ENCODE measurements at places on chromosomes 1 and 21.
A peak's percentile ranks its signal among the peaks of the same experiment; 100 is the strongest.

- DNase-seq = no peak
Measured at GRCh38 chr1:226938903-226939437, 1.1 kb upstream of the COQ8A start.

GRCh38 chr1:92037400-92037799 is 7.6 kb downstream of the EPHX4 start:
- no peak for DNase-seq

- no peak for DNase-seq
Measured at GRCh38 chr1:28196330-28196729, 19.8 kb upstream of the PTAFR start.

DNA sequence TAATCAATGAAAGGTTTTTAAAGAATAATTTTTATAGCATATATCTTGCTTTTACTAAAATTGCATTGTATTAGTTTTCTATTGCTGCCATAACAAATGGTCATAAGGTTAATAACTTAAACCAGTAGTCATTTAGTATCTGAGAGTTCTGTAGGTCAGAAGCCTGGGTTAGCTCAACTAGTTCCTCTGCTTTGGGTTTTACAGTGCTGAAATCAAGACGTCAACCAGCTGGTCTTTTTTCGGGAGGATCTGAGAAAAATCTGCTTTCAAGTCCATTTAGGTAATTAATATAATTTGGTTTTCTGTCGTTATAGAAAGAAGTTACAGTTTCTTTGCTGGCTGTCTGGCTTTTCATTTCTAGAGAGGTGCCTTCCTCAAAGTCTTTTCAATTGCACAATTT is 577.7 kb downstream of the MRPL39 start:
- DNase-seq = no peak

DNA sequence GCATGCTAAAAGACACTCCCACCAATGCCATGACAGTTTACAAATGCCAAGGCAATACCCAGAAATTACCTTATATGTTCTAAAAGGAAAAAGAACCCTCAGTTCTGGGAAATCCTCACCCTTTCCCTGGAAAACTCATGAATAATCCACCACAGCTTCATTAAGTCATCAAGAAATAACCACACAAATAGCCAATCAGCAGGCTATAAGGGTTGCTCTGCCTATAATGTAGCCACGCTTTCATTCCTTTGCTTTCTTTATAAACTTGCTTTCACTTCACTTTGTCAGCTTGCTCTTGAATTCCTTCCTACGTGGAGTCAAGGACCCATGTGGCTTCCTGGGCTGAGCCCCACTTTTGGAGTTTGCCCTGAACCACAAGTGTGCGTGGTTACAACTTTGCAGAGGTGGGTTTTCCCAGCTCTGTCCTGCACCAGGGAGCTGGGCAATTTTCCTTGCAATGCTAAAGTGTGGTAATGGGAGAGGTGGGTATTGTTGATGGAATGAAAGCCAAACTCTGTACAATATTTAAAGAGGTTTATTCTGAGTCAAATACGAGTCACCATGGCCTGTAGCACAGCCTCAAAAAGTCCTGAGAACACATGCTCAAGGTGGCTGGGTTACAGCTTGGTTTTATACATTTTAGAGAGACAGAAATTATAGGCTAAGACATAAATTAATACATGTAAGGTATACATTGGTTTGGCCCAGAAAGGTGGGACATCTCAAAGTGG is 42.2 kb upstream of the COG2 start:
- no peak for DNase-seq

- no peak for DNase-seq
Measured at GRCh38 chr1:62953633-62954032, 169.7 kb downstream of the ATG4C start.

DNA sequence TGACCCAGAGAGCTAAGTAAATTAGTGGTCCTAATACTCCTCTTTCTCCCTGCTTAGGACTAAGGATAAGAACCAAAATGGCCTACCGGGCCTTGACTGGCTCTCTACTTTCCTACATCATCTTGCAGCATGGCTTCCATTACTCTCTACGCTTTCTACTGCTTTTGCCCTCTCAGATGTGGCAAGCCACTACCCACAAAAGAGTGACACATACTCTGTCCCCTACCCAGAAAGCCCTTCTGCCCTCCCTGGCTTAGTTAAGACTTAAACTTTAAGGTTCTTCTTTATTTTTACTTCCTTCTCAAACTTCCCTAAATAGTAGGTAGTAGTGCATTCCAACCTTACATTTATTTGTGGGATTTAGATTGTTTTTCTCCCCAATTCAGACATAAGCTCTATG is 228.1 kb downstream of the TPR start:
- DNase-seq = no peak

DNA sequence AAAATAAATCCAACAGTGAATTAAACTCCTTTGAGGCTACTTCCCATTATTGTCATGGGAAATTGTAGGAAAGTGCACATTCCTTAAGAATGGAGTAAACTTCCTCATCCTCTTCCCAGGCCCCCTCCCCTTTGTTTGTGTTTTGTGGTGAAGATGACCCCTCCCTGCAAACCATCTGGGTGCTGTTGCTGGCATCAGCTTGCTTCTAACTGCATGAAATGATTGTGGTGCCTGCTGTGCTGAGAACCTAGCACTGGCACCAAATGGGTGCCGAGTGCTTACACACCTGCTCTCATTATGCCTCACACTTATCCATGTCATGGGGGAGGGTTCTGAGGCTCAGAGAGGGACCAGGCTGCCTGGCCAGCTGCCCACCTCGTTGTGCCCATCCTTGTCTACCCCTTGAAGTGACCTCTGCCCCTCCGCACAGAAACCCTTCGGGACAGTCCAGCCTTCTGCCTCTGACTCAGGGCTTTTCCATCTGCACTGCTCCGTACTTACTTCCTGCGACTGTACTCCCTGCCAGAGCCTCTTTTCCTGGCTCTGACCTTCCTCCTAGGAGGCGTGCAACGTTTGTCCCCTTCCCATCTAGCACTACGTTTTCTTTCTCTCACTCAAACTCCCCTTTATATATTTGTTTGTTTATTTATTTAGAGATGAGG is 30.6 kb downstream of the CAPN2 start:
- peak; percentile 63 for DNase-seq

- no peak for DNase-seq
Measured at GRCh38 chr1:98276514-98276913, 355.7 kb upstream of the DPYD start.

DNA sequence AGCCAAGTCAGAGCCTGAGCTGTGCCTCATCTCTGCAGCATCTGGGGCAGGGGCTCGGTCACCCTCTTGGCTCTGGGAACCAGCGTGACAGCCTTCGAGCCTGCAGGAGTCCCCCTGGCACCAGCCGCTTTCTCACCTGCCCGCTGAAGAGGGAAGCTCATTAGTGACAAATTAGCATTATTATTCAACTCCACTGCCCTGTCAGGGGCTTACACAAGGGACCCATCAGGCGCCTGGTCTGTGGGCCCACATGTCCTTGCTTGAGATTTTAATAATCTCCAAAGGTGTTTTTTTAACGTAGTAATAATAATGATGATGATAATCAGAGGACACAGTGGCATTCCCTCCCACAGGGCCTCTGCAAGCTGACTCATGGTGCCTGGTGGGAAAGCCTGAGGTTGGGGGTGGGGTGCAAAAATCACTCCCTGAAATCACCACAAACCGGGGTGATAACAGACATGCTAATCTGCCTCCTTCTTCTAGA is 98.1 kb upstream of the IGSF21 start:
- no peak for DNase-seq

DNA sequence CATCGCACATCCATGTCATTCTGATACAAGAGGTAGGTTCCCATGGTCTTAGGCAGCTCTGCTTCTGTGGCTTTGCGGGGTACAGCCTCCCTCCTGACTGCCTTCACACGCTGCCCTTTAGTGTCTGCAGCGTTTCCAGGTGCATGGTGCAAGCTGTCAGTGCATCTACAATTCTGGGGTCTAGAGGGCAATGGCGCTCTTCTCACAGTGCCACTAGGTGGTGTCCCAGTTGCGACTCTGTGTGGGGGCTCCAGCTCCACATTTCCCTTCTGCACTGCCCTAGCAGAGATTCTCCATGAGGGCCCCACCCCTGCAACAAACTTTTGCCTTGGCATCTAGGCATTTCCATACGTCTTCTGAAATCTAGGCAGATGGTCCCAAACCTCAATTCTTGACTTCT is 138.2 kb upstream of the BRINP3 start:
- DNase-seq = no peak

- no peak for DNase-seq
Measured at GRCh38 chr1:58769809-58770320, 14.0 kb downstream of the JUN start.

DNA sequence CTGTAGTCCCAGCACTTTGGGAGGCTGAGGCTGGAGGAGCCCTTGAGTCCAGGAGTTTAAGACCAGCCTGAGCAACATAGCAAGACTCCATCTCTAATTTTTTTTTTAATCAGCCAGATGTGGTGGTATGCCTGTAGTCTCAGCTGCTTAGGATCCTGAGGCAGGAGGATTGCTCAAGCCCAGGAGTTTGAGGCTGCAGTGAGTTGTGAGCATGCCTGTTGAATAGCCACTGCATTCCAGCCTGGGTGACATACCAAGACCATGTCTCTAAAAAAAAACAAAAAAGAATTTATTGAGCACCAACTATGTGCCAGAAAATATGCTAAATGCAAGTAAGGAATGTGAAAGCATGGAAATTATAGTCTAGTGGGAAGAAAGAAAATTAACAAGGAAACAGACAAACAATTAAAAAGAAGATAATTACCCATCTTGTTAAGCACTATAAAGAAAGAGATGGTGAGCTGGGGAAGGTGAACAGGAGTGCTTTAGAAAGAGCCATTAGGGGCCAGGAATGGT is 104.0 kb upstream of the ZNF678 start:
- no peak for DNase-seq

- DNase-seq = no peak
Measured at GRCh38 chr1:1926886-1927660, 8.0 kb upstream of the TMEM52 start.

- DNase-seq = no peak
Measured at GRCh38 chr1:19619697-19620384, 24.3 kb upstream of the NBL1 start.

- no peak for DNase-seq
Measured at GRCh38 chr1:9395018-9395417, 102.3 kb downstream of the SPSB1 start.

- no peak for DNase-seq
Measured at GRCh38 chr1:153415850-153416570, at the start of gene S100A7A. Gene S100A7A, plus strand, starts transcription at chr1:153416520. Its CDS starts 1,563 bp downstream, at chr1:153418083.

DNA sequence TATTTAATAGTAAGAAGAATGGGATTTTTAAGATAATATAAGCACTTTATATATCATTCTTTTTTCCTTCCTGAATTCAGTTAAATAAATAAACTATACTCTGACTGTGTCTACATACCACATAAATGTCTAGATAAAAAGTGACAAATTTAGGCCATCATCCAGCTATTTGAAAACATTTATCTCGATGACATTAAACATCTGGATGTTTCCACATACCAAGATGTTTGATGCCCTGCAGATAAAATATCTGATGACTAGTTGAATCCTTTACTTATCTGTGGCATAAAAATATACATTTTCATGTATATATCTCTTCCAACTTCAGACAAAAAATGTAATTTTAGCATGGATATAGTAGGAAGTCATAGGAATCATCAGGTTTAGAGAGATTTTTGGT is 348.3 kb downstream of the DPYD start:
- no peak for DNase-seq

- no peak for DNase-seq
Measured at GRCh38 chr1:2163205-2163604, 31.4 kb downstream of the FAAP20 start.

- DNase-seq = no peak
Measured at GRCh38 chr1:2948751-2949680, 72.3 kb upstream of the ACTRT2 start.

DNA sequence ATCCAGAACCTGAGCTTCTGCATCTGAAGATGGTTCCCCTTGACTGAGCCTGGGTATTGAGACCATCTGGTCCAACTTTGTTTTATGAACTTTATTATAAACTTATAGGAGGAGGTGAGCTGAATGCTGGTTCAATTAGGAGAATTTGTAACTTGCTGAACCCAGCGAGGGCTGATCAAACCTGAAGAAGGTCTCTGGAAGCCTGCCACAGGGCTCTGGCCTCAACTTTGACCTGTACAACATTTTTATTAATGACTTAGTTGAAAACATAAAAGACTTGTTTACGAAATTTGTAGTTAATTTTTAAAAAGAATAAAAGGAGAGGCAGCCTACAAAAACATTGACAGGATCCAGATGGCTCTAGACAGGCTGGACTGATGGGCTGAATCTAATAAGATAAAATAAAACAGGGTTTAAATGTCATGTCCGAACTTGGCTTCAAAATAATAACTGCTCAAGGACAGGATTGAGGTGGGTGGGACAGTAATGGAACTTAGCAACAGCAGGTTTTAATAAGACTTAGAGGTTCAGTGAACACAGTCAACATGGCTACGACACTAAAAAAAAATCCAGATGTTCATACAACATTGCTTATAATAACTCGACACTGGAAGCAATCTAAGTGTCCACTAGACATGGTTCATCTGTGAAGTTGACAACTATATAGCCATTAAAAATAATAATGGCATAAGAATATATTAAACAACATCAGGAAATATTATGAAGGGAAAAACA is 53.4 kb upstream of the GJB5 start:
- DNase-seq = no peak

DNA sequence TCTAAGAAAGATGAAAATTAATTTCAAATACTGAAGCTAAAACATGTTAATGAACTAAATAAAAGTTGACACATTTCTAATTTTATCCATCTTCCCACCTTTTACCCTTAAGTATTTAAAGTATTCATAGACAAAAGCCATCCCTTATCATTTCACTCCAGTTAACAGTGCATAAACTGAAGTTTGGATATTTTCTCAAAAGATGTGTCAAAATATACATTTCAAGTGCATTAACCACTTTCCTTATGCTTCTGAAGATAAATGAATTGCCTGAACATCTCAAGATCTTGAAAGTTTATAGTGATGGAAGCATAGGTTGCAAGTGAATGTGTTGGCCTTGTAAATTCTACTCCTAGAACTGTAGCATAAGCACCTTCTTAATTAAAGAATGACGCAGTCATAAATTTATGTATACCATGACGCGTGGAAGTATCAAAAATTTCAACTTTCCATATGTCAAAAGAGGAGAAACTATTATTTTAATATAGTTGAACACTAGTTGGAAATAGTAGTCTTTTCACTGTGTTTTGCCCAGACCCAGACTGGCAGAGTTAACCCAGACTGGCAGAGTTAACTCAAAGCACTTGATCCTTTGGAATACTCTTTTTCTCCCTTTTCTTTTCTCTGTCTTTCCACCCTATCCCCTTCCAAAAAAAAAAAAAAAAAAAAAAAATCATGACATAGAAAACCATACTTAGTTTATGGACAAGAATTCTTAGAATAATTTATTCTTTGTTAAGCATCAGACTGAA is 282.6 kb upstream of the C1orf105 start:
- DNase-seq = no peak

DNA sequence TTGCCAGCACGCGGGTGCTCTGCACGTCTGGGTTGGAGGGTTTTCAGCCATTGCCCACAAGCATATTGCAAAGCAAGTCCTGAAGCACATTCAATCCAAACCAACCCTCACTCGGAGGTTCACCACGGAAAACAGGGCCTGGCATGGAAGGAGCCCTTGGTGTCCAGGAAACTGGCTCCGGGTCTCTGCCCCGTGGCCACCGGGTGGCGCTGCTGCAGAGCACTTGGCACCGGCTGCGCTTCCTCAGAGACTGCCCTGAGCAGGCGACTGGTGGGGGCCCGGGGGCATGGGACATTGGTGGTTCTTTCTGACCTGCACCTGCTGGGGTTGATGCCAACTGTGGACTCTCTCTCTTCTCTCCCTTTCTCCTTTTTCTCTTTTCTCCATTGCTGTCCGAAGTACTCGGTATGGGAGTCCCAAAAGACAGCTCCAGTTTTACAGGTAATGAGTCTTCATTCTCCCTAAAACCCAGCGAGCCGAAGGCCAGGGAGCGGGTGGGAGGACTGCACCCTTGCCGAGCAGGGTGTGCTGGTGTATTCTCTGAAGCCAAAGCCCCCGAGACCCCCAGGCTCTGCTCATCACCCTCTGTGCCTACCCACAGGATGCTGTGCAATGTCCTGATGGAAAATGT is 4.1 kb upstream of the KCNAB2 start:
- peak; percentile 81 for DNase-seq

Measured in 8988T (cell line).